Dermis microvascular lymphatic vessel endothelial cell (primary cell): ENCODE measurements at places on chromosomes 5 and 9. TPM values are rescaled to one million over a fixed set of nuclear protein-coding genes. Genes with fewer than 3 reads are reported as not detected.

GRCh38 chr5:26024774-26025173, 1013.6 kb downstream of the CDH9 start:
- DNase-seq = no peak

DNA sequence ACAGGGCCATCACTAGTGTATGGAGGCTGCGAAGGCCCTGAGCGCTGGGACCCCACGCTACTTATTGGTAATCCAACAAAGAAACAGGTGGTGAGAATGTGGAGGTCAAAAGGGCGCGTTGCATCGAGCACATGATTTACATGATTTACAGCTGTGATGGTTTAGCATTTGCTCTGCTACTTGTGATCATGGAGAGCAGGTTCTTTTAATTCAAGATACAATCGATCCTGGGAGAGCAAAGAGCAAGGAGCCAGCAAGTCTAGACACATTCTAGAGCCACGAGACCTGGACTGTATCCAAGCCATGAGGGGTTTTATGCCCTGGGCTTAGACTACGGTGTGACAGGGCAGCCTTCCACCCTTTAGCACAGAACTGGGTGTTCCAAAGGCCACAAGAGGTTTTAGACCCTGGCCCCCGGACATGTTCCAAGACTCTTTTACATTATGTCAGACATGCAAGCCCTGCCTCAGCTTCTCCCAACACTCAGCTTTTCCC, 47.0 kb upstream of the CLK4 start:
- DNase-seq = no peak

- DNase-seq = peak; percentile 43
Measured at GRCh38 chr9:109972026-109972882, 192.3 kb downstream of the PALM2AKAP2 start.

GRCh38 chr5:88787856-88788255, 95.1 kb downstream of the MEF2C start:
- DNase-seq = no peak

DNA sequence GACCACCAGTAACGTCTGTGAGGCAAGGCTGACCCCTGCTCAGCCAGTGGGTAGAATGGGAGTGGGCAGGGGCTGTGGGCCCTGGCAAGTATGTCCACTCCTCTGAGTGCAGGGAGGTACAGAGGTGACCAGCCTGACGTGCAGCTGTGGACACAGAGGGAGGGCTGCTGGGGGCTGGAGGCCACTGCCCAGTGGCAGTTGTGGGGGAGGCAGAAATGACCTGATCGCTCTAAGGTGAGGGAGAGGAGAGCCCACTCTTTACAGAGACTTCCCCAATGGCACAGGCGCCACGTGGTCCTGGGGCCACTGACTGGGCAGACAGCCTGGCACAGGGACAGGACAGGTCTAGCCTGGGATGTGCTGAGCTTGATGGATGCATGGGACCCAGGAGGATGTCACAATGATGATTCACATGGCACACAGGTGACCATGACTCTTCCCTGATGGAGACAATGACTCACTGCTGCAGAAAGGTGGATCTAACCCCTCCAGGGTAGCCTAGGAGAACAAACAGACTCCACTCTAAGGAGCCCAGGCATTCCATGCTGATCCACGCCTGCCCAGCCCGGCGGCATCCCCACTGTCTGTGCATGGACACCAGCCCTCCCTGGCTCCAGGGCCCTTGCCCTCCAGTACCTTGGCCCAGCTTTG, 7.7 kb downstream of the LPCAT1 start:
- no peak for DNase-seq

DNA sequence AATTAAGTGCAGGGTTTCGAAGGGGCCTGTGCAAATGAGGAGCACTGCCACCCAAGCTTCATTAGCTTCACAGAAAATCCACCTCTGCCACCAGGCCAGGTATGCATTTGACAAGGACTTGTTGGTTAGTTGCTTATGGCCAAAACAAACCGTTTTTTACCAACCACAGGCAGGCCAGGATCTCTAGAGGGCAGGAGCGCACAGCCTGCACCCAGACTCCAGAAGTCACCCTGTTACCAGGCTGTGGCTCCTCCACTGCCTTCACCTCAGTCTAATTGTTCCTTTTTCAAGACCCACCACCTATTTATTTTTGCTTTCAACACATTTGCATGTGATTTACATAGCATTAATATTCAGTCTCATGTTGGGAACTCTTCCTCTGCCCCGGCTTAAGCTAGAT, 78.3 kb upstream of the HSPA9 start:
- DNase-seq = no peak

DNA sequence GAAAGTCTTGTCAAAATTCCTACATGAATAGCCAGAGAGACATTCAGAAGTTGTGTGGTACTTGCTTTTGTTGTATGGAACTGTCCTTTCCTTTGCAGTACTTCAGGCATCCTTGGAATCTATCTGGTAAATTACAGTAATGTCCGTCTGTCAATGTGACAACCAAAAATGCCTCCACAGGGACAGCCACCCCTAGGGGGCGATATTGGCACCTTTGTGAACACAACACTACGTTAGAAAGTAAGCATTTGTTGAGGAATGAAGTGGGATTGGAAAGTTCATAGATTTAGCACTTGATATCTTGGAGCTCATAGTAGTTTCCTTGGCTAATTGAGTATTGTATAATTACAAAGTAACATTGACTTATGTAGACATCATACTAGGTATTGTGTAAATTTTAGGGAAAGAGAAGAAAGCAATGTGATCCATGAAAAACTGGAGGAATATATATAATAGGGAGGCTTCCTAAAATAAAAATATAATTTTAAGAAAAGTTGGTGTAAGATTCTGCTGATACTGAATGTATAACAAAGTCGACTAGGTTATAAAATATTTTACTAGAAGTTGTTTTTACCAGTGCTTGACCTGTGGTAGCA, 32.7 kb downstream of the TMEFF1 start:
- DNase-seq = peak; percentile 78

GRCh38 chr5:176424181-176424580, 7.8 kb upstream of the CLTB start:
- peak; percentile 85 for DNase-seq

DNA sequence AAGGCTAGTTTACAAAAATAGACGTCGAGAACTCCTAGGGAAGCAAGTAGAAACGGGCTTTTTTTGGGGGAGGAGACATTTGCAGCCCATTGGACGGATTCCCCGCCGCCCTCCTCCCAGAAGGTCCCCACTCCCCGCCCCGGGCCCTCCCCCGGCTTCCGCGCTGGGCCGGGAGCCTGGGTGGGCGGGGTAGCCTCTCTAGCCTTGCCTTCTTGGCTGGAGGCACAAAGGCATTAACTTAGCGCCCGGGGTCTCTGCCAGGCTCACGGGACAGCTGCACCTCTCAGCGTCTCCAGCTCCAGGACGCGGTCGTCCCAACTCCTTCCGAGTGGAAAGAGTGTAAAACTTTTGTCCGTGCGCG, at the start of gene DMRTA1:
TSS of gene DMRTA1 (plus strand) at position 236 of the 361 bp plus-strand sequence. CDS start 242 bp downstream, outside the sequence.
- DNase-seq = no peak

Gene ITK
- total RNA-seq = not detected in 2 replicates

Gene PFDN1
- total RNA-seq = 63.2 and 65.4 TPM in 2 replicates

Gene PAPPA
- total RNA-seq = under 0.01 TPM in 2 replicates

Gene AGXT2
- total RNA-seq = not detected in 2 replicates

Gene OR1J2
- total RNA-seq = not detected in 2 replicates

Gene ZNF879
- 2.6 and 4.2 TPM in 2 replicates for total RNA-seq

Gene PPP3R2
- not detected in 2 replicates for total RNA-seq

Gene PPP2R2B
- total RNA-seq = not detected in 2 replicates

Gene CDO1
- 1.6 and 3.6 TPM in 2 replicates for total RNA-seq

Gene MARCHF6
- 34.5 and 68.9 TPM in 2 replicates for total RNA-seq
